ENCODE measurements at places on chromosomes 6 and 20.

- no peak for DNase-seq
Observed at GRCh38 chr6:53801022-53801421, 6.2 kb downstream of the LRRC1 start.

- DNase-seq, result peak; percentile 91
Observed at GRCh38 chr6:75751443-75751842, 2.4 kb downstream of the MYO6 start.

DNA sequence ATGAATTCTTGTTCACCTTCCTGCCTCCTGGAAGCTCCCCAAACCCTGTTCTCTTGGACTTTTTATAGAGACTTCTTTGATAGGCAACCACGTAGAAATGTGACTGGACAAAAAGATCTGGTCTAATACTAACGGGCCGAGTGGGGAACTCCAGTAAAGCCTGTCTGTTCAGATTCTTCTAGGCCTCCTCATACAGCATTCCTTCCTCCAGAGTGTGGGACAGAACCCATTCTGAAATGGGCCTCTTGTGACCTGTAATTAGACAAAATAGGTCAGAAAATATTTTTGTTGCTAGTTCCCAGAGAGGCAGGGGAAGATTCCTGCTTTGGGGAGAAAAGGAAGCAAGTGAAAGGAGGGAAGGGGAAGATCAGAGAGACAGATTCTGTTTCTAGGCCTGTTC lies 374.3 kb downstream of the CDH26 start:
- no peak for DNase-seq

- DNase-seq, result no peak
Observed at GRCh38 chr20:61942526-61942925, 123.2 kb downstream of the TAF4 start.

DNA sequence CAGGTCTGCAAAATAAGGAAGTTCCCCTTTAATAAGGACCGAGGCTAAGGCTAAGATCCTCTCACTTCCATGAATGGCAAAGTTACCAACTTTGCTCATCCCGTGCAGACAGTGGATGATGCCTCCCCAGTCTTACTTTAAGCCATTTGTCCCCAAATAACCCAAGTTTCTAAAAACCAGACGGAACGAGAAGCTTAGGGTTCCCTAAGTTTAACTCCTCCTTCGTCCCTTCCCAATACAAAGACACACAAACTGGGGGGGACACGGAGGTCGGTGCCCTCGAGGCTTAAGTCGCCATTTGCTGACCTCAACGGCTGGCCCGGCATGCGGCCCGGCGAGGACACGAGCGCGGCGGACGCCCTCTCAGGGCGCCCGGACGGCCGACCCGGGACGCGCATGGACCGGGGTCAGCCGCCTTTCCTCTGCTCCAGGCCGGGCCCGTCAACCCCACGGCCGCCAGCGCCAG lies 527 bp downstream of the FBXO30 start:
- peak; percentile 77 for DNase-seq

- peak; percentile 66 for DNase-seq
Observed at GRCh38 chr6:39493174-39493573, 170.7 kb upstream of the KCNK16 start.
